ENCODE measurements at places on chromosomes 3 and 15.

- H3K36me3 ChIP-seq, result no peaks in the 10 kb centered on the region
- H3K27me3 ChIP-seq, result no peaks in the 10 kb centered on the region
- no peak for DNase-seq
- no peak overlapping the region for H3K27ac ChIP-seq
Observed at GRCh38 chr3:157319672-157320071, 117.0 kb upstream of the PTX3 start.

- H3K4me3 ChIP-seq, result no peak overlapping the region
- H3K27ac ChIP-seq, result peak overlapping the region; percentile 28
- no peaks in the 10 kb centered on the region for H3K27me3 ChIP-seq
- peaks cover 33% of the 10 kb centered on the region for H3K4me1 ChIP-seq
- H3K36me3 ChIP-seq, result no peaks in the 10 kb centered on the region
- peak; percentile 74 for DNase-seq
Observed at GRCh38 chr3:194930377-194931204, 244.9 kb downstream of the FAM43A start.

GRCh38 chr3:125213946-125214542 lies 1.5 kb upstream of the SLC12A8 start:
- H3K36me3 ChIP-seq, result no peaks in the 10 kb centered on the region
- H3K27ac ChIP-seq, result no peak overlapping the region
- H3K4me3 ChIP-seq, result no peak overlapping the region
- DNase-seq, result no peak
- no peaks in the 10 kb centered on the region for H3K27me3 ChIP-seq

GRCh38 chr3:190696777-190697501 lies 165.6 kb downstream of the GMNC start:
- H3K27me3 ChIP-seq, result no peaks in the 10 kb centered on the region
- no peaks in the 10 kb centered on the region for H3K36me3 ChIP-seq
- H3K4me1 ChIP-seq, result no peaks in the 10 kb centered on the region
- H3K27ac ChIP-seq, result no peak overlapping the region
- no peak for DNase-seq
- H3K4me3 ChIP-seq, result no peak overlapping the region

- DNase-seq, result no peak
- no peaks in the 10 kb centered on the region for H3K4me1 ChIP-seq
- H3K36me3 ChIP-seq, result no peaks in the 10 kb centered on the region
- H3K27me3 ChIP-seq, result no peaks in the 10 kb centered on the region
Observed at GRCh38 chr3:198092276-198092675, 132.3 kb downstream of the LMLN start.

DNA sequence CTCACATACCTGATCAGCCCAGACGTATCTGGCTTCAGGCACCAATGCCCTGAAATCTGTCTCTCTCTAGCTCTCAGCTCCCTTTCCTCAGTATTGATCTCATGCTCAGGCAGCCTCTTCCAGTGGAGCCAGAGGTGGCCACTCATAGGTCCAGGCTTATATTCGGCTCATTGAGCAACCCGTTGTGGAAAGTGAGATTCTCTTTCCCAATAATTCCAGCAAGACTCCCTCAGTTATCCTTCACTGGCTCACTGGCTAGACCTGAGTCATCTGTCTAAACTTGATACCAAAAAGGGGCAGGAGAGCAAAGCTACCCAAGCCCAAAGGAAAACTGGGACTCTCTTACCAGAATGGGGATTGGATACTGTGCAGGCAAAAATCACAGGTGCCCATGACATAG lies 33.4 kb upstream of the FRMD4B start:
- no peaks in the 10 kb centered on the region for H3K36me3 ChIP-seq
- H3K27me3 ChIP-seq, result no peaks in the 10 kb centered on the region
- H3K4me1 ChIP-seq, result peaks cover 6% of the 10 kb centered on the region
- no peak for DNase-seq

DNA sequence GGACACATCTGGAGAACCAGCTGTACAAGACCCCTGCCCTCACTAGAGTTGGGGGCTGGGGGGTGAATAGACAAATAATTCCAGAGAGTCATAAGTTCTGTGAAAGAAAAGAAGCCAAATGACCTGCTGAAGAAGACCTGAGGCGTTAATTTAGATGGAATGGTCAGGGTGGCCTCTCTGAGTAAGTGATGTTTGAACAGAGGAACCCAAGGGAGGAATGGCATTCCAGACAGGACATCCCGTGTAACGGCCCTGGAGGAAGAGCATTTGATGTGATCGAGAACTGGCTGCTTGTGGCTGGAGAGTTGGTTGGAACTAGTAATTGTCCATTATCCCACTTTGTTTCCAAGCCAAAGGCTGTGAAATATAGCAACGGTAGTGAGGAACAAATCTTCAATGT lies 1.7 kb downstream of the NR2C2 start:
- no peaks in the 10 kb centered on the region for H3K27me3 ChIP-seq
- peak overlapping the region; percentile 89 for H3K4me3 ChIP-seq
- no peak for DNase-seq
- H3K36me3 ChIP-seq, result peaks cover 14% of the 10 kb centered on the region

GRCh38 chr3:143795874-143796273 lies 52.4 kb downstream of the SLC9A9 start:
- no peak overlapping the region for H3K4me3 ChIP-seq
- no peak overlapping the region for H3K27ac ChIP-seq
- H3K36me3 ChIP-seq, result no peaks in the 10 kb centered on the region
- peaks cover 22% of the 10 kb centered on the region for H3K4me1 ChIP-seq

DNA sequence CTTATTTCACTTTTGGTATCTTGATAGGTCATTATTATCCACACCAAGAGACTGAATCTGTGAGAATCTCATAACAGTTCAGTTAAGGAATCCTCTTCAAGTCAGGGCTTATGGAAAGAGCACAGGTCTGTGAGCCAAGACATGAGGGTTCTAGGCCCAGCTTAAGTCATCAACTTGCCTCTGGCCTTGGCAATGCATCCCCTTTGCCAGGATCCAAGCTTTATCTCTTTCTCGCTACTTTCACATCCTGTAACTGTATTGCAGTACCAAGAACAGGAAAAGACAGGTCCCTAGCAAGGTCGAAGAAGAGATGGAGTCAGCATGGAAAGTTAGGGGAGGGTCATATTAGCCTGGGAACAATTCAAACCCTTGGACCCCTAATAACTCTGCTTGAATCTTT lies 13.5 kb upstream of the APOD start:
- no peaks in the 10 kb centered on the region for H3K4me1 ChIP-seq
- no peak for DNase-seq
- H3K27me3 ChIP-seq, result no peaks in the 10 kb centered on the region
- no peaks in the 10 kb centered on the region for H3K36me3 ChIP-seq
- H3K27ac ChIP-seq, result no peak overlapping the region

DNA sequence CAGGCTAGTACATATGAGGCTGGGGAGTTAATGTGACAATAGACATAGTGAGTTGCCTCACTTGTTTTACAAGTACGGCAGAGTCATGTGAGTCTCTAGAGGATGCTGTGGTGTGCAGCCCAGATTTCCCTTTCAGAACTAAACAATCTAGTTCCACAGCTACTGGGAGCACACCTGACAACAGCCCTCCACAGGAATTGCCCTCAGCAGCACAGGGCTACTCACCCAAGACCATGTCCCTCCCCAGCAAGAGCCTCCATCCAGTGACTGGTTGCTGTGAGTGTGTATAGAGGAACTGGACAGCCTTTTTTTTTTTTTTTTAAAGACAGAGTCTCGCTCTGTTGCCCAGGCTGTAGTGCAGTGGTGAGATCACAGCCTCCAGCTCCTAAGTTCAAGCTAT lies 40.2 kb upstream of the UBE2E2 start:
- no peaks in the 10 kb centered on the region for H3K27me3 ChIP-seq
- no peak overlapping the region for H3K27ac ChIP-seq
- H3K4me3 ChIP-seq, result no peak overlapping the region
- H3K36me3 ChIP-seq, result no peaks in the 10 kb centered on the region

DNA sequence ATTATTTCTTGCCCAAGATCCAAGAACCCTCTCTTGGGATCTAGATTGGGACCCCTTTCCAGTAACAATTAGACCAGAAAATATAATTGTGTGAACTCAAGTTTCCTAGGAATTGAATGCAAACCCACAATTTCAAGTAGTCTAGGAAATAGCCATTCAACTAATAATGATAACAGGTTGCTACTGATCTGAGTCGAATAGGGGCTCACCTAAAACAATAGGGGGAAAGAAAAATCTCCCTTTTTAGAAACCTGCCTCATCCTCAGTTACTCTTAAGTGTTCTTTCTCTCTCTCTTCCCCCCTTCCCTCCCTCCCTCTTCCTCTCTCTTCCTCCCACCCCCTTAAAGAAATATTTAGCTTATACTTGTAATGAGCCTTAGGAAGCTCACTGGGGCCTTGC lies 555.3 kb downstream of the IGSF11 start:
- H3K27me3 ChIP-seq, result no peaks in the 10 kb centered on the region
- no peak overlapping the region for H3K4me3 ChIP-seq
- H3K27ac ChIP-seq, result no peak overlapping the region
- no peaks in the 10 kb centered on the region for H3K4me1 ChIP-seq
- no peaks in the 10 kb centered on the region for H3K36me3 ChIP-seq
- DNase-seq, result no peak

DNA sequence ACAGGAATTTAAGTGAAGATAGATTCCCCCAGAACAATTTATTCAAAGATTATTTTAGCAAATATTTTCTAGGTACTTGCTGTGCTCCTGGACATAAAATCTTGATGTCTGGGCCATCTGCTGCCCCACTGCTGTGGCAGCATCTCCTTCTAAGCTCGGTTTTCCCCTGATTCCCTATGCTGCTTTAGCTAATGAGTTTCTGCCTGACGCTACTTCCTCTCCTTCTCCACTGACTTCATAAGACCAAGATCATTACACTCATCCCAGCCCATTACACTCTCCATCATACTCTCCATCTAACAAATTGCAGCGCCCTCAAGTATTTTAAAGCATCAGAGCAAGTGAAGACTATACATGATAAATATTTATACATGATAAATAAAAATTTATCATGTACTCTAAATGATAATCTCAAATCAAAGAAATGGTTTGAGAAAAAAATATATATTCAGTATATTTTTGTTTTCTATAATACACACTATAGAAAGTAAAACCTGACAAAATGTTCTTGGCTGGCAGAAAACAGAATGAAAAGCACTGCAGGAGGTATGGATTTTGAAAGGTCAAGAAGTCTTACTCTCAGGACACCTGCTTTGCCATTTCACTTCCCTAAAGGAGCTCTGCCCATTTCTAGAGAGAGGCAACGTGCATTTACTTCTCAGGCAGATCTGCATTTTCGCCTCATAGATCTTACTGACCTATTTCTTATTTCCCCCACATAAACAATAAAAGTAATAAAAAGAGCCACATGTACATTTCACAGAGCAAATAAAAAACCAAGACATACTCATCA lies 232.0 kb downstream of the KCNMB2 start:
- no peak overlapping the region for H3K27ac ChIP-seq
- DNase-seq, result no peak
- no peak overlapping the region for H3K4me3 ChIP-seq
- H3K36me3 ChIP-seq, result no peaks in the 10 kb centered on the region
- H3K27me3 ChIP-seq, result no peaks in the 10 kb centered on the region
- H3K4me1 ChIP-seq, result no peaks in the 10 kb centered on the region

- H3K4me1 ChIP-seq, result peaks cover 20% of the 10 kb centered on the region
- no peaks in the 10 kb centered on the region for H3K36me3 ChIP-seq
- H3K27me3 ChIP-seq, result no peaks in the 10 kb centered on the region
- no peak overlapping the region for H3K27ac ChIP-seq
- no peak overlapping the region for H3K4me3 ChIP-seq
- no peak for DNase-seq
Observed at GRCh38 chr15:65192016-65192415, 6.9 kb upstream of the CLPX start.

DNA sequence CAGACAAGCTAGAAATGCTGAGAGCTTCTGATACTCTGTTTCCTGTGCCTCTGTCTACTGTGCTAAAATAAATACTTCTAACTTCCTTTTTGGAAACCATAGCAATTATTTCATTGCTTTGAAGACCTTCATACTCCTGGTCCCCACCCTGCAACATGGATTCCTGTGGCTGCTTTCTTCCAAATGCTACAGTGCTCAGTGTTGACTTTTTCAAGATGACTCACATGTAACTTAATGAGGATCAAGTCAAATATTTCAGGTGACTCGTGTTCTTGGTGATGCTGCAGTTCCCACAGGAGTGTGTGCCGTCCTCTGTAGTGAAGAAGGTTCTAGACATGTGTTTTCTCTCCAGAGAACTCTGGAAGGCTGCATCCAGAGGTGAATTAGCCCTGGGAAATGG lies 288.6 kb downstream of the CLSTN2 start:
- no peak overlapping the region for H3K4me3 ChIP-seq
- H3K27me3 ChIP-seq, result no peaks in the 10 kb centered on the region
- DNase-seq, result peak; percentile 19
- no peak overlapping the region for H3K27ac ChIP-seq

GRCh38 chr3:77102951-77103769 lies 63.3 kb downstream of the ROBO2 start:
- no peak overlapping the region for H3K27ac ChIP-seq
- no peaks in the 10 kb centered on the region for H3K4me1 ChIP-seq
- no peak for DNase-seq

All from vagina (tissue), 2 donors.